ENCODE measurements at places on chromosomes 1 and 21. TPM values are rescaled to one million over a fixed set of nuclear protein-coding genes. Genes with fewer than 3 reads are reported as not detected.

ADAMTS4 gene
- total RNA-seq, result 2.5 TPM

CSF3R gene
- total RNA-seq, result 10.6 TPM

GRCh38 chr1:116257341-116257767, 115.7 kb upstream of the ATP1A1 start:
- DNase-seq, result no peak

- DNase-seq, result no peak
Observed at GRCh38 chr1:6271554-6271953, 10.7 kb upstream of the GPR153 start.

RIMKLA gene
- total RNA-seq, result 2.3 TPM

PCSK9 gene
- total RNA-seq, result 9.5 TPM

SPATA46 gene
- not detected for total RNA-seq

SLC45A1 gene
- 0.67 TPM for total RNA-seq

- DNase-seq, result no peak
Observed at GRCh38 chr1:184900507-184900906, 73.8 kb downstream of the NIBAN1 start.

DNA sequence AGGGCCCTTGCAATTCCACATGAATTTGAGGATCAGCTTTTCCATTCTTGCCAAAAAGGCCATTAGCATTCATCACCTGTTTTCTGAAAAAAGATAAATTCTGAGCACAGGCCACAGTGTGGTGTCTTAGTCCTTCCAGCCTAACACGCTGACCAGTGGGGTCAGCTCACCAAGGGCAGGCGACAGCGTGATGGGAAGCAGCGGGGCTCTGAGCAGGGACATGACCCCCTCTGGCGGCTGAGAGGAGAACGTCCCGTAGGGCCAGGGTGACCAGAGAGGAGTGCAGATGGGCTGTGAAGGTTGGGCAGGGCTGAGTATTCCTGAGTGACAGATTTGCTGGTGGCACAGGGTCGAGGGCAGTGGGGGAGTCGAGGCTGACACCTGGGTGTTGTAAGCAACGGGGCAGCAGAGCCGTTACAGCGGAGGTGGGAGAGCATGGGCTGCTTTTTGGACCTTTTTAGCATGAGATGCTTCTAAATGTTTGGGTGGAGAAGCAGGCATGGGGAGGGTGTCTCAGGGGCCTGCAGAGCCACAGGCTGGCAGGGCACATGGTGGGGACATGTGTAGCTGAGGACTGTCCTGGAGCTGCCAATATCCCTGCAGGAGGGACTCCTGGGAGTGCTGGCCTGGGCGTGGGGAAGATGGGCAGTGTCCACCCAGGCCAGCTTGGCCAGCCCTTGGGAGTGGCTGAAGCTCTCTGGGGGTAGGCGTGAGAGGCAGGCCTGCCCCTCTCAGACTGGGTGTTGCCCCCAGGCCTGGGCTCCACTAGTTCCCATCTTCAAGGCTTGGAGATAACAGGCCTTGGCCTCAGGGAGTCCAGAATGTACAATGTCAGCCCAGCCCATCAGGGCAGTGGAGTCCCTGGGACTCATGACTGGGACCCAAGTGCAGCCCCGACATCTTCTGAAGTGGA, 8.6 kb upstream of the CALML6 start:
- DNase-seq, result peak; percentile 79

- no peak for DNase-seq
Observed at GRCh38 chr1:63874278-63874880, 100.6 kb downstream of the ROR1 start.

DNA sequence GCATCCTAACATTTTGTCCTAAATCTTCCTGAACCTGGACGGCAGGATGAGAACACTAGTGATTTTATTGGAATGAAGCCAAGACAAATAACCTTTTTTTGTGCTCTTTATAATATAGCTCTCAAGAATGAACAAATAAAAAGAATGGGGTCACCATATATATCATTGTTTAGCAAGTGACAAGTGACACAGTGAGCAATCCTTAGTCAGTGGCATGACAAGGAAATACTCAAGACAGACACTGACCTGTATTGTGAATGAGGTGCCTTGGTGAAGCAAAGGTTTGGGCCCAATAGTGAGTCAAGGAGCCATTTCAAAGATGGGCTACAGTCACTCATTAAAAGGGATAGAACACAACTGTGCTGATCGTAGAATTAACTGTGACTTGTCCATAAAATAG, 35.7 kb downstream of the PTGFR start:
- no peak for DNase-seq

DNA sequence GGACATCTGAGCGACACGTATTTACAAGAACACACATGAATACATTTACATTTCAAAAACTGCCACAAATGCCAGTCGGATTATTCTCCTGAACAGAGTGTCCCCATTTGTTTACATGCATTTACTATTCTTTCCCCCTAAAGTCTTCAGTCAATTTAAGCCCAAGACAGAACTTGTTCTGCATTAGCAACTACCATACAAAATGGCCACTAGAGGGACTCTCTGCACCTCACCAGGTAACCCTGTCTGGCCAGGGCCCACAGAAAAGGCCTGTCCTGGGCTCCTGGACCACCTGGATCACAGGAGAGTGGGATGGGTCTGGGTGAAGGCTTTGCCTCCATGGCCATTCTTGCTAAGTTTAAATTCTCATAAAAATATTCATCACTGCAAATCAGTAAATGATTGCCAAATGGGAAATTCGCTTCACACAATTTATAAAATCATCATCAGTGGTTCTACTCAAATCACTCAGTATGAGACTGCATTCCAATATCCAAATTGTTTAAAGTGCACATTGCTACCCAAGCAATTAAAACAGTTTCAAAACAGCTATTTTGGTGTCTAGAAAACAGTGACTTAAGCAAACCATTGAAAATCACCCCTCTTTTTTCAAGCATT, 12.5 kb upstream of the GUCA2A start:
- DNase-seq, result no peak

All from type B pancreatic cell (in vitro differentiated cells).